ENCODE measurements at places on chromosomes 16 and 17.

DNA sequence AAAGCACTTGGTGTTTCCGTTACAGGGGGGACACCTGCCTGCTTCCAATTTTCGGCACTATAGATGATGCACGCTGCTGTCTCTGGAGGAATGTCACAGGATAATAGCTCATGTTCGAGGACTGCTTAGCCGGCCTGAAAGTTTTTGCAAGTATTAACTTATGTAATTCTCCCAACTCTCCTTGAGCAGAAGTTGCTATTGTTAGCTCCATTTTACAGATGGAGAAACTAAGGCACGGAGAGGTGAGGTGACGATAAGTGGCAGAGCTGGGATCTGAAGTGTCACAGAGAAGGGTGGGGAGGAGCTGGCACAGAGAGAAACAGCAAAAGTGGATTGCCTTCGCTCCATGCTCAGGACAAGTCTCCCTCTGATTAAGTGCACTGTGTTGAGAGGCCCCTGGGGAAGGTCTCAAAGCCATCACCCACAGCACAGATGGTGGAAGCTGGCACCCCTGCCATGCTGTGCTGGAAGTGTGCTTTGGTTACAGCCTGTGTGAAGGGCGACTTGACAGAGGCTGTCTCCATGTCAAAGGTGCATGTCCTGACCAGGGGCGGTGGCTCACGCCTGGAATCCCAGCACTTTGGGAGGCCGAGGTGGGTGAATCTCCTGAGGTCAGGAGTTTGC lies 40.8 kb upstream of the MEAK7 start:
- no peak for DNase-seq

DNA sequence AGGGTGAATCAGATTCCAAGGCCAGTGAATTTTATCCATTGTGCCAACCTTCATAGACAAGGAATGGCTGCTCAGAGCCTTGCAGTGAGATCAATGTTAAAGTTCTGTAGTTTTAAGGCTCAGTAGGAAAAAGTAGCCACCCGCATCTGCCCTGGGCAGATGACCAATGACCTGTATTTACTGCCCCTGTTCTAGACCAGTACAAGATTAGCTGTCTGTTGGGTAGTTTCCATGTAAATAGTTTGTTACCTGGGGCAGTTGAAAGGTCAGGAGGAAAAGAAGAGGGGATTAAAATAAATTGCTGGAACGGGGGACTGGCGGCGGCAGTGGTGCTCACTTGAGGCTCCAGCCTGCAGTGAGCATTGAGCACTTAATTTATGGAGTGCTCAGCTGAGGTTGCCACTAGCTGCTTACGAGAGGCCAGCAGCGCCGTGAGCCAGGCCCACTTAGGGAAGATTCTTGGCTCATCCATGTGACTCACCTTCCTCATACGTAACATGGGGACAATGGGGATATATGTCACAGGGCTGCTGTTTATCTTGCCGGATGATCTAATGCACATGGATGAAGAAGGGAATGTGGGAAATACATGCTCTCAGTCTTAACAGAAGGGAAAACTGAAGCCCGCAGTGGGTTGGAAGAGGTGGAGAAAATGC lies 10.7 kb upstream of the NOS2 start:
- no peak for DNase-seq

GRCh38 chr17:69069226-69069750 lies 8.6 kb upstream of the ABCA9 start:
- DNase-seq: no peak

DNA sequence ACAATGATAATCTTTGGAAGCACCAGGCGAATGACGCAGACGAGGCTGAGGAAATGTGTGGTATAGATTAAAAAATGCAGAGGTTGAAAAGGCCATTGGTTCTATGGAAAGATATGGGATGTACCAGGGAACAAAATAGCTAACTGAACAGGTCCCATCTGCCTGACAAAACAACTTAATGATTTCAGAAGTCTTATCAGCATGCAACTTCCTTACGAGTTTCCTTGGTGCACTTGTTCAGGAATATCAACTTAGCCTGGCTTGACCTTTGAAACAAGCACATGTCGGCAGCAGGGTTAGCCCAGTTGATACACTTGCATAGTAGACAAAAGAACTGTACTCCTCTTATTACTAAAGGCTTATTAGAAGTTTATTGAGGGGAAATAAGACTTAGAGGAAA lies 90.9 kb upstream of the CDH11 start:
- DNase-seq: no peak

GRCh38 chr17:44396946-44397345 lies 7.5 kb upstream of the ITGA2B start:
- peak; percentile 27 for DNase-seq

GRCh38 chr16:71201054-71201453 lies 29.5 kb downstream of the HYDIN start:
- DNase-seq: no peak

GRCh38 chr16:65624229-65624628 lies 502.4 kb upstream of the CDH11 start:
- no peak for DNase-seq

All from activated CD8-positive, alpha-beta memory T cell treated with anti-CD3 and anti-CD28 coated beads, Interleukin-2, amount 10 ng/mL, durations not matched to agents 7 days and 5 days (primary cell).